Activated CD4-positive, alpha-beta T cell treated with anti-CD3 and anti-CD28 coated beads, Interleukin-2, amount 50 U/mL, for 48 hours (primary cell): ENCODE measurements at places on chromosomes 1 and 21.

GRCh38 chr1:212920896-212921295, 29.4 kb upstream of the VASH2 start:
- no peak for DNase-seq

DNA sequence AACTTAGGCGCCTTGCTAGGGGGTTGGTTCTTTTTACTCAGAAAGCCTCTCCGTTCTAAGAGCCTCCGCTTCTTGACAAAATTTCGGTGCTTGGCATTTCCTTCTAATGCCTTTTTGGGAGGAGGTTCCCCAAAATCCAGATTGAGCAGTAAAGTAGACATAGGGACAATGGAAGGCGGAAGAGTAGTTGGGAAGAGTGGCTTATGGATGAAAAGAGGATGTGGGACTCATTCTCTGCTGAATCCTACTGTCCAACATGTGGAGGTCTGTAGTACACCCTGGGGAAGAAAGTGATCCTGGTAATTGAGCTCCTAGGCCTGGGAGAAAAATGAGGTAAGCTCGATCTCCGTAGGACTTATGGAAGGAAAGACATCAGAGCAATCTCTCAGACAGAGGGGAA, 777 bp upstream of the METTL25B start:
- no peak for DNase-seq

- no peak for DNase-seq
These were observed 13.5 kb upstream of the TEKT2 start for GRCh38 chr1:36070349-36070748.

- DNase-seq = no peak
These were observed 597.3 kb upstream of the PLXNA2 start for GRCh38 chr1:208841436-208841835.

DNA sequence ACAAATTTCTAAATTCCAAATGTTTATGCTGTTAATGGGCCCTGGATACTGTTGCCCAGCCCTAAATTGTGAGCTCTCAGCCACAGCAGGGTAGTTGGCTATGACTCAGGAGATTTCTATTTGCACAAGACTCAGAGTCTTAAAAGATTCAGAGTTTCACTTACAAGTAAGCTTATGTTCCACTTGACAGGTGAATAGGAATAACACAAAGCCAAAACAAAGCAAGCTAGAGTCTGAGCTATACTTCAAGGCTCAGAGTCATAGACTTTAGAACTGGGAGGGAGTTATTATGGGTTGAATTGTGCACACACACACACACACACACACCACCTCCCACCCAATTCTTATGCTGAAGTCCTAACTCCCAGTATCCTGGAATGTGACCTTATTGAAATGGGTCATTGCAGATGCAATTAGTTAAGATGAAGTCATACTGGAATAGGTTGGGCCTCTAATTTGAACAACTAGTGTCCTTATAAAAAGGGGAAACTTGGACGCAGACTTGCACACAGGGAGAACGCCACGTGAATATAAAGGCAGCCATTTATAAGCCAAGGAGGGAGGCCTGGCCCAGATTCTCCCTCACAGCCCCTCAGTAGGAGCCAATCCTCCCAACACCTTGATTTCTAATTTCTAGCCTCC, 30.2 kb downstream of the PRDX6 start:
- no peak for DNase-seq

DNA sequence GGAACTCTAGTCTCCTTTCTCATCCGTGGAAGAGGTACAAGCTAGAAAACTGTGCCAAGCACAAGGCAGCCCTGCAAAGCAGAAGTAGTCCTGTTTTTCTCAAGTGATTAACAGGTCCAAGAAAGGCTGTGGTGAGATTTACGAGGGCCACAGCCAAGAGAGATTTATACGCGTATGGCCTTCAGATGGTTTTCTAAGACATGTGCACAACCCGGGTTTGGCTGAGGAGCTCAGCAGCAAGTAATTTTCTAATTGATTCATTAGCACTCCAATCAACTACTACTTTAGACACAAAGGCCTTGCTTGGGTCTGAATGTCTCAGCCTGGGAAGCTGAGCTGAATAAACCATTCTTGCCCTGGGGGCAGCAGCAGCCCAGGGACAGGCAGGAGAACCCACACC, 55.8 kb downstream of the SSBP3 start:
- no peak for DNase-seq

GRCh38 chr1:44784094-44785028, 3.6 kb downstream of the BEST4 start:
- DNase-seq = no peak

- DNase-seq = no peak
These were observed 9.5 kb downstream of the CTSK start for GRCh38 chr1:150798525-150798924.

DNA sequence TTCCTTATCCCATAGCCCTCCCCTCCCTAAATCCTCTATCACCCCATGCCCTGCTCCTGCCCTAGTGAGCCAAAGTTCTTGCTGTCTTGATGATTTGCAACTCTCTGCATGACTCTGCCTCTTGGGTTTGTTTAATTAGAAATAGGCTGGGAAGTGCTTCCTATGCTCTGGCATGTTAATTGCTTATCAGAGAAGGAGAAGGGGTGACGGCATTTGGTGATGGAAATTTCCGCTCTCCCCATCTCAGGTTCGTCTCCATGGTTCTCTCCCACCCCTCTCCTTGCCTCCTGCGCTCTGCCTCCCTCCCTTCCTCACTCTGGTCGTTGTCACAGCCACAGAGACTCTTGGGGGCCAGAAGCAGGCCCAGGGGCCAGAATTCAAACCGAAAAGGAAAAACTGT, 68.9 kb downstream of the LRRN2 start:
- no peak for DNase-seq
